ENCODE measurements at places on chromosomes 1 and 21. TPM values are rescaled to one million over a fixed set of nuclear protein-coding genes. Genes with fewer than 3 reads are reported as not detected.

ARPC5 gene
- total RNA-seq, result 149 TPM

- H3K4me1 ChIP-seq, result peaks cover 23% of the 10 kb centered on the region
- no peak for DNase-seq
- no peak overlapping the region for H3K4me3 ChIP-seq
- peaks cover 43% of the 10 kb centered on the region for H3K36me3 ChIP-seq
- no peaks in the 10 kb centered on the region for H3K27me3 ChIP-seq
- H3K27ac ChIP-seq, result peak overlapping the region; percentile 29
Measured at GRCh38 chr1:36351227-36351977, 28.0 kb upstream of the EVA1B start.

DNA sequence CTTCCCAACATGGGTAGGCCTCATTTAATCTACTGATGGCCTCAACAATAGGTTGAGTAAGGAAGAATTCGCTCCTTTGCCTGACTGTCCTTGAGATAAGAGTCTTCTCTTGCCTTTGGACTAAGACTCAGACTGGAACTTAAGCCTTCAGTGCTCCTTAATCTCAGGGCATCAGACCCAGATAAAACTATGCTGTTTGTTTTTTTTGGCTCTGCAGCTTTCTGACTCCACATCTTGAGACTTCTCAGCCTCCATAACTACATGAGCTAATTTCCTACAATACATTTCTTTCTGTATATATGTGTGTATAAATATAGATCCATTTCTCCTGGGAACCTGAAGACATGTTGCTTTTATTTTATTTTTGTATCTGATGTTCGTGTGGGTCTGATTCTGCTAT is 1470.7 kb upstream of the PRMT6 start:
- H3K36me3 ChIP-seq, result no peaks in the 10 kb centered on the region
- H3K4me3 ChIP-seq, result no peak overlapping the region
- no peak for DNase-seq
- H3K27ac ChIP-seq, result no peak overlapping the region

DNA sequence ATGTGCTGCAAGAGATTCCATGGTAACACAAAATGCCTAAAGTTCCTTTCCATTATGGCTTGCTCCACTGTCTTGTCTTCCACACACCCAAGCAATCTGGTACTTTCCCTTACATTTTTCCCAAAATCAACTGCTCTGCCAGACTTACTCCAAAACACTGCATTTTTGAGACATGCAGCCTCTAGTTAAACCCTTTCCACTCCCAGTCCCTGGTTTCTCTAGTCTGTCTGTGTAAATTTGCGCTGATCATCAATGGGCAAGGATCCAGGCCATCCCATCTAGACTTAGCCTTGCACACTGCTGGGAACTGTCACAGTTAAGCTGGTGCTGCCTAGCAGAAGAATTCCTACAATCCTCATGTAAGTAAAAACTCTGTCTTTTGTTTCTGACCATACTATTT is 47.8 kb downstream of the DAB1 start:
- H3K27me3 ChIP-seq, result no peaks in the 10 kb centered on the region

GRCh38 chr1:160371756-160372155 is 4.9 kb downstream of the NHLH1 start:
- H3K27ac ChIP-seq, result no peak overlapping the region
- no peak for DNase-seq
- H3K4me1 ChIP-seq, result peaks cover 13% of the 10 kb centered on the region
- H3K4me3 ChIP-seq, result no peak overlapping the region
- H3K36me3 ChIP-seq, result no peaks in the 10 kb centered on the region

GRCh38 chr1:242196101-242196500 is 197.2 kb upstream of the MAP1LC3C start:
- H3K4me3 ChIP-seq, result no peak overlapping the region
- H3K27ac ChIP-seq, result no peak overlapping the region
- no peaks in the 10 kb centered on the region for H3K4me1 ChIP-seq
- H3K36me3 ChIP-seq, result no peaks in the 10 kb centered on the region
- no peaks in the 10 kb centered on the region for H3K27me3 ChIP-seq
- no peak for DNase-seq

AIM2 gene
- total RNA-seq, result 75.9 TPM

- no peak overlapping the region for H3K27ac ChIP-seq
- H3K36me3 ChIP-seq, result no peaks in the 10 kb centered on the region
- no peak for DNase-seq
- H3K4me1 ChIP-seq, result no peaks in the 10 kb centered on the region
Measured at GRCh38 chr1:71944006-71944405, 338.3 kb downstream of the NEGR1 start.

ARF1 gene
- total RNA-seq, result 395 TPM

DNA sequence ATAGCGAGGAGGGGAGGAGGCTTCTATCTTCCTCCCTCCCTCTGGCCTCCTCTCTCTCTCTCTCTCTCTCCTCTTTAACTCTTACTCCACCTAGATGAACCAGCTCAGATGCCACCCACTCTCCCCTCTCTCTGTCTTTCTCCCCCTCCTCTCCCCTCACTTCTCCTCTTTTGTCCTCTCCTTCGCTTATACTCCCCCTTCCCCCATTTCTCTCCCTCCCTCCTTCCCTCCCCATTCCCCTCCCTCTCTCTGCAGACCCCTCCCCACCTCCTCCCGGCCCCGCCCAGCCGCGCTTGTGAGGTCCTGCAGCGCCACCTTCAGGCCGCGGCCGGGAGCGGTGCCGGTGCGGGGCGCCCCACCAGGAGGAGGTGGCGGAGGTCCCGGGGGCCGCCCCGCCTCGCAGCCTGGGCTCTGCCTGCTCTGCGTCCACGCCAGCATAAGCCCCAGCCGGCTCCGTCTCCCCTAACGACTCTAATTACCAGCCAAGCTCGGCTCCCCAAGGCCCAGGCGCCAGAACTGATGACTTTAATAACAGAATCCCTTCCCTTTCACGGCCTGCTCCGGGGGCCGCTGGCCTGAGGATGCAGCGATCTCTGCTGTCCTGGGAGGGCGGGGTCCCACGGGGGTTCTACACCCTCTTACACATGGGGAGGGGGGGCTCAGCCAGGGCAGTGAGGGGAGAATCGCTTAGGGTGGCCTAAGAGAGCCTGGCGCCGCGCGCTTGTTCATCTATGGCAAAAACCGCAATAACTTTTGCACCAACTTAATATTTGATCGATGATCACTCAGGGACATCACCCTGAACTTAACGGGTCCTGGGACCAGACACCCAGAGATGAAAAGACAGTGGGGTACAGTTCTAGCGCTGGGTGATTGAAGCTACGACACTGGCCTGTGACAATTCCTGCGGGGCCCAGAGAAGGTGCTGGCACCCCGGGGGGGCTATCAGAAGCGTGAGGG is 637.3 kb downstream of the MATN1 start:
- no peak overlapping the region for H3K27ac ChIP-seq
- H3K27me3 ChIP-seq, result peaks cover 10% of the 10 kb centered on the region
- H3K36me3 ChIP-seq, result no peaks in the 10 kb centered on the region
- peak; percentile 78 for DNase-seq

NBPF3 gene
- total RNA-seq, result 2.8 TPM

DNA sequence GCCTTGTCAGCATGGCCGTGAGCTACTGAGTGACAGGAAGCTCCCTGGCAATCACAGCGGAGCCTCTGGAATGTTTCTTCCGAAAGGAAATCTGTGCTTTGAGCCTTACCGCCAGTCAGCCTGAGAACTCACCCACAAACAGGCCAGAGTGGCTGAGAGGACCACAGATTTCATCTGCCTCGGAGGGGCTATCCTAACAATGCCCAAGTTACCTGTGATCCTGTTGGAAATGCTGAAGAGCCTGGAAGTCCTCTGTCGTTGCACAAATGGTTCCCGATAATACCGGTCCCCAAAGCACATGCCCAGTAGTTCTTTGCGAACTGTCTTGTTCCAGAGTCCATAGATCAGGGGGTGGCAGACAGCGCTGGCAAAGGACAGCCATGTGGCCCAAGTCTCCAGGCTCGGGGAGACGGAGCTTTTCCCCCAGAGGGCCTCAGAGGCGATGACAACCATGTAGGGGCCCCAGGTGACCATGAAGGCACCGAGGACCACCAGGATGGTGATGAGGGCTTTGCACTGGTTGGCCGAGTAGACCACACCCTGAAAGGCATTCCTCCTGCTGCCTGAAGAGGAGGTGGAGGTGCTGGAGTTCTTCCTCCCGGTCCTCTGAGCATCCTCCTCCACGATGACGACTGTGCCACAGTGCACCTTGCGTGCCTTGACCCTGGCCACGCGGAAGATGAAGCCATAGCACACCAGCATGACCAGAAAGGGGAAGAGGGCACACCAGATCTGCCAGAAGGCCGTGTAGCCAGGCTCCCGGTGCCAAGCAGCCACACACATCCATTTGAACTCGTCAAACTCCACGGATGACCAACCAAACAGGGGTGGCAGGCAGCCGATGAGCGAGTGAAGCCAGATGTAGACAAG is 40.2 kb downstream of the GPR161 start:
- H3K27ac ChIP-seq, result no peak overlapping the region
- DNase-seq, result no peak
- no peaks in the 10 kb centered on the region for H3K36me3 ChIP-seq

GRCh38 chr1:184031409-184032107 is 6.0 kb downstream of the COLGALT2 start:
- peaks cover 8% of the 10 kb centered on the region for H3K4me1 ChIP-seq
- peaks cover 72% of the 10 kb centered on the region for H3K27me3 ChIP-seq
- no peak overlapping the region for H3K27ac ChIP-seq
- no peak overlapping the region for H3K4me3 ChIP-seq

- H3K4me1 ChIP-seq, result peaks cover 4% of the 10 kb centered on the region
- H3K36me3 ChIP-seq, result no peaks in the 10 kb centered on the region
- no peak overlapping the region for H3K27ac ChIP-seq
- no peak overlapping the region for H3K4me3 ChIP-seq
- H3K27me3 ChIP-seq, result peaks cover 20% of the 10 kb centered on the region
- DNase-seq, result no peak
Measured at GRCh38 chr1:153386500-153386901, 4.4 kb downstream of the S100A8 start.

PCP4L1 gene
- total RNA-seq, result not detected
